Amygdala (tissue), 56 donors: ENCODE measurements at places on chromosomes 1 and 21.

GRCh38 chr1:193326296-193326695, 139.9 kb upstream of the B3GALT2 start:
- DNase-seq: no peak

GRCh38 chr1:112172294-112172882, 182.9 kb upstream of the KCND3 start:
- DNase-seq: no peak

DNA sequence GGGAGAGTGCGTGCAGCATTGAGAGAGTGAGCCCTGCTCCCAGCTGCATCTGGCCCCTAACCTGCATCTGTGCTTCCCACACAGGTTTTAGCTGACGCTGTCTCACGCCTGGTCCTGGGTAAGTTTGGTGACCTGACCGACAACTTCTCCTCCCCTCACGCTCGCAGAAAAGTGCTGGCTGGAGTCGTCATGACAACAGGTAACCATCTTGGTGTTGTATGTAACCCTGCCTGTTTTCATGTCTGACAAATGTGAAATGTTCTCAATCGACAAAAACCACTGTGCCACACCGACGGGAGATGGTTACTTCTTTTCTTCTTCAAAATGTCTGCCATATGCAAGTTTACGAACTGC, 105.8 kb downstream of the ADARB1 start:
- no peak for DNase-seq

DNA sequence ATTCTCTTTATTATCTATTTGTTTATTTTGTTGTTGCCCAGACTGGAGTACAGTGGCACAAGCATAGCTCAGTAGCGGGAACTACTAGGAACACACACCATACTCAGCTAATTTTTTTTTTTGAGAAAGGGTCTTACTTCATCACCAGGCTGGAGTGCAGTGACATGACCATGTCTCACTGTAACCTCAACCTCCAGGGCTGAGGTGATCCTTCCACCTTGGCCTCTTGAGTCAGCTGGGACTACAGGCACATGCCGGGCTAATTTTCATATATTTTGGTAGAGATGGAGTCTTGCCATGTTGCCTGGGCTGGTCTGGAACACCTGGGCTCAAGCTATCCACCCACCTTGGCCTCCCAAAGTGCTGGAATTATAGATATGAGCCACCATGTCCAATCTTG, 5.3 kb upstream of the TXNIP start:
- DNase-seq: no peak

DNA sequence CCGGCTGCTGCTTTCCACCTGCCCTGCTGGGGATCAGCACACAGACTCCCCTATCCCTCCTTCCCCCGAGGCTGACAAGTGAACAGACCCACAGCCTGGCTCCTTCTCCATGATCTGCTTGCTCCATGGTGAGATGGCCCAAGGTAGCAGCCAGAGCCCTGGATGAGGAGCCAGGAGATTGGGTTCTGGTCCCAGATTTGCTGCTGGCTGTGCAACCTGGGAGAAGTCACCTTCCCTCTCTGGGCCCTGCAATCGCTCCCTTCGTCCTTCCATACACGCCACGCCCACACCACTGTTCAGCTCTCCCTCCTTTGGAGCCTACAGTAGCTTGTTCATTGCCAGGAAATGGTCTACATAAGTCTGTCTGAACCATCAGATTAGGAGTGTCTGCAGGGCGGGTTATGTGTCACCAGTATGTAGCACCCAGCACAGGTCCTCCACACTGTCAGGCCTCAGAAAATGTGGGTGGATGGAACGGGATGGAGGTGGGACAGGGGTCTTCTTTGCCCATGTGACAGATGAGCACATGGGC, 9.2 kb upstream of the EPHA8 start:
- no peak for DNase-seq

- DNase-seq: no peak
These were observed 7.0 kb downstream of the SLC30A1 start for GRCh38 chr1:211571998-211572397.

DNA sequence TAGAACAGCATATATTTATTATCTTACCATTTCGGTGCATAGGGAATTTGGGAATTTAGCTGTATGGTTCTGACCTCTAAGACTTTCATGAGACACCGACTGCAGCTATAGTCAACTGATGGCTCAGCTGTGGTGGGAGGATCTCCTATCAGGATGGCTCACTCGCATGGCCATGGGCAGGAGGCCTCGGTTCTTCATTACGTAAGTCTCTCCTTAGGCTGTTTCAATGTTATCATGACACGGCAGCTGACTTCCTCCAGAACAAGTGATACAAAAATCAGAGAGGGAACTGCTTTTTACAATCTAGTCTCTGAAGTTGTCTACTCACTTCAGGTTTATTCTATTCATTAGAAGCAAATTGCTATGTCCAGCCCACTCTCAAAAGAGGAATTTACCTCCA, 13.3 kb upstream of the CAPN8 start:
- DNase-seq: no peak

DNA sequence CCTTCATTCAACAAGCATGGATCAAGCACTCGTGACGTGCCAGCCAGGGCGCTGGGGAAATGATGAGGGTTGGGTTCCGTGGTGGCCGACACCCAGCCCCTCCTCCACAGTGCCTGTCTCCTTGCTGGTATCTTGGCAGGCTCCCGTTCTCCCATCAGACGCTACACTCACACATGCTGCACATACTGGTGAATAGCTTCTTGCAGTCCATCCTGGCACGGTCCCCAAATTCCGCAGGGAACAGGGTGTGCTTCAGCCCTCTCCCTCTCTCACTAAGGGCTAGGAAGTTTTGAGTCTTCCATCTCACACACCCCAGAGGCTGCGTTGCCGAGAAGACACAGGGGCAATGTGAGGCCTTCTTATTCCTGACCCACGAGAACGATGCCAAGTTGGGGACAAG, 10.1 kb upstream of the MEF2D start:
- DNase-seq: peak; percentile 82

GRCh38 chr1:63466759-63467158, 56.3 kb downstream of the ITGB3BP start:
- no peak for DNase-seq

DNA sequence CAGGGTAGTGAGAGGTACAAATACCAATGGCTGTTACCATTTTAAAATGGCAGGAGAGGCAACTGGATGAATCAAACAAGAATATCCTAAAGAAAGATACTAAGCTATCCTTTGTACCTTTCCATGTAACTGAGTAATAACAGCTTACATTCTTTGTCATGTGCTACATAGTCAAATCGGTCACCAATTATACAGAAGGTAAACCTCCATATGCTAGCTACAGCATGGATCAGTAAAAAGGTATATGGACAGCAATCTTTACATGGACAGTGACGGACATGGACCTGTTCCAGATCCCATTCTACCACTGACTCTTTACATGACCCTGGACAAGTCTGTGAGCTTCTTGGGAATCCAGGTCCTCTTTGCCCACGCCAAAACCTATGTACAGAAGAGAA, 13.4 kb upstream of the MRPL9 start:
- DNase-seq: no peak

DNA sequence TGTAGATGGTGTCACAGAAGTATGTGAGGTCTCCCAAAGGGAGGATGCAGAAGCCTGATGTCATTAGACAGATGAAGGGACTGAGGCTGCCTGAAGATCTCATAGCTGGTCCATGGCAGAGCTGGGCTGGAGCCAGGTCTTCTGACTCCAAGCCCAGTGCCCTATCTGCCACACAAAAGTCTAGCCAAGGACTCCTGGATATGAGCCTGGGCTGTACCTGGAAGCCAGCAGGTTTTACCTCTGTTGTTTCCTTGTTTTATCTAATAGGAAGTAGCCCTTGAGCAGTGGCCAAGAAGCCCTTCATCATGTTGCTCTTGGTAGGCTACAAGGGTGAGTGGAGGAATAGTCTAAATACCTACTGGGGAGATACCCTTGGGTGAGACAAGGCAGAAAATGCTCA, 74.4 kb upstream of the SLC44A3 start:
- no peak for DNase-seq

- no peak for DNase-seq
These were observed 15.9 kb upstream of the BTG2 start for GRCh38 chr1:203289281-203289981.

GRCh38 chr1:46815133-46815532, 16.3 kb downstream of the CYP4B1 start:
- DNase-seq: no peak

- DNase-seq: no peak
These were observed 20.2 kb downstream of the NUAK2 start for GRCh38 chr1:205301205-205301821.

DNA sequence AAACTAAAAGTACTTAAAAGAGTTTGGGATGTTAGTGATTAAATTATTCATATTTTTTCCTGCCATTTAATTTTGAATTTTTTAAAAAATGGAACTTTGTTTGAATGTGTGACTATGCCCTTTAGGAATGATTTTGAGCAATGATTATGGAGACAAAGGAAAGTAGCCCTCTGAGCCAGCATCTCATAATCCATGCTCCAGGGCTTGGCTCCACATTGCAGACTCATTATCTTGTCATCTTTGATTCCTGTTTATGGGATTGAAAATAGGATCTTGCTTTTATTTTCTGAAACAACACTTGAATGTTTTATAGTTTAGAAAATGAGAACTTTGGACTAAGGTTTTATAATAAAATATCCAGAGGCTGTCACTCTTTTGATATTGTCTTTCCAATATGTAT, 14.5 kb downstream of the AXDND1 start:
- no peak for DNase-seq
